ENCODE measurements at places on chromosomes 16 and 17.

DNA sequence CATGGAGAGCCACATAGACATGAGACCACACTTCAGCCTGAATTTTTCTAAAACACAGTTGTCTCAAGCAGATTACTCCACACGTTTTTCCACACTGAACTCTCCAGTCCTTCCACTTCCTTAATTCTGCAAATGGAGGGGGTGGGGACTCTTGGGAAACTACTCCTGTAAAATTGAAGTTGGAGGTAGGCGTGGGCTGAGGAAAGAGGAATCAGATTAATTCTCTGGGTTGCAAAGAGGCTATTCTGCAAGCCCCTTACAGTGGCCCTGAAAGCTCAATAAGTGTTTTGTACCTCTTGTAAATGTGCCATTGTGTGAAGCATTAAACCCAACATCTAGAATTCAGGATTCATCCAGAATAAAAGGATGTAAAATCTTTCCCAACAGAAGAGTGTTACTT is 9.6 kb downstream of the MARVELD3 start:
- DNase-seq, result no peak

DNA sequence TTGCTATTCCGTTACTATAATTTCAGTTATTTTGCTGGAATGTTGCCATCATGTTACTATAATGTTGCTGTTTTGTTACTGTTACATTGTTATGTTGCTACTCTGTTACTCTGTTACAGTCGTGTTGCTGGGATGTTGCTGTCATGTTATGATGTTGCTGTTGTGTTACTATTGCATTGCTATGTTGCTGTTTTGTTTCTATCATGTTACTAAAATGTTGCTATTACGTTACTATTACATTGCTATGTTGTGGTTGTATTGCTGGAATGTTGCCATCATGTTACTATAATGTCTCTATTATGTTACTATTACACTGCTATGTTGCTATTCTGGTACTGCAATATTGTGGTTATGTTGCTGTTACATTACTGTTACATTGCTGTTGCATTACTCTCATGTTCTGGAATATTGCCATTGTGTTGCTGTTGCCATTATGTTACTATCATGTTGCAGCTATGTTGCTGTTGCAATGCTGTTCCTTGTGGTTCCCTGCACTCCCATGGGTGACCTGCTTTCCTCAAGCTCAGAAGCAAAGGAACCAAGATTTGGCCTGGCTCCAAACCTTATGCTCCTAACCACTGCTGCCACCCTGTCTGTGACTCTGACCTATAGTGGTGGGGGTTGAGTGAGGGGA is 64.4 kb downstream of the ABCC6 start:
- DNase-seq, result no peak

GRCh38 chr16:25626172-25626571 is 65.6 kb upstream of the HS3ST4 start:
- no peak for DNase-seq

DNA sequence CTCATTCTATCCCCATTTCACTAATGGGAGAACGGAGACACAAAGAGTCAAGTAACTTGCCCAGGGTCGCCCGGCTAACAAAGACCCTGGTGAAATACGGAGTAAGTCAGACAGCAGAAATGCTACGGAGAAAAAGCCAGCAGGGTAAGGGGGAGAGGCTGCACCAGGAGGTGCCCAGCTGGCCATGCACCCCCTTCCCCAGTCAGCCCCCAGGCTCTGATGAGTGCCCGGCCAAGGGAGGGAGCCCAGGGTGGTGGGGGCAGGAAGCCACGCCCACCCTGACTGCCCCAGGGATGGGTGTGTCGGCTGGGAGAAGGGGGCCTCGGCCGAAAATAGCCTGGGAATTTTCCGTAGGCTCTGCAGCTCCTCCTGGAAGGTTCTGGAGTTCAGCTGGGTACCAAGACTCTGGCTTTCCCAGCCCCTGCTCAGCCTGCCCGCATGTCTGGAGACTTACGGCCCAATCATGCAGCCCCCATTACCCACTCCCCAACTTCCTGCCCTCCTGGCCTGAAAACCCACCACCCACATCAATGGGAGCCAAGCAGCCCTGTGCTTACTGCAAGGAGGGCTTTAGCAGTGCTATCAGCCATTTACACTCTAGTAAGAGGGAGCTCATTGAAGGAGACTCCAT is 4.2 kb downstream of the CARHSP1 start:
- no peak for DNase-seq

DNA sequence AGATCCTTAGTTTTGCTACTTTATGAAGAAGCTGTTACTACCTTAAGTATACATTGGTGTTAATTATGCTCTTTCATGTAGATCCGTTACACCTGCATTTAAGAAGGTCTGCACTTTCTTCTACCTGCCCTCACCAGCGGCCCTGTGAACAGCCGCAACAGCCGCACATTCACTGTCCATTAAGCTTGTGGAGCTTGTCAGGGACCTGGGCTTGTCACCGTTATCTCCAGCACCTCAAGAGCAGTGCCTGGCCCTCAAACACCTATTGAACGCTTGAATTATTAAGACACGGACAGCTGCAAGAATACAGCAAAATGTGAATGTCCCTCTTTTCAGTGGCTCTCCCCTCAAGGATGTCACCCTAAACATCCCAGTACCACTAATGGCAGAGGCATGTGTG is 3.0 kb upstream of the MXRA7 start:
- no peak for DNase-seq

GRCh38 chr16:53504665-53505064 is 1.7 kb upstream of the AKTIP start:
- DNase-seq, result no peak

- no peak for DNase-seq
These were observed 255.5 kb downstream of the CDH13 start for GRCh38 chr16:82882226-82882625.

DNA sequence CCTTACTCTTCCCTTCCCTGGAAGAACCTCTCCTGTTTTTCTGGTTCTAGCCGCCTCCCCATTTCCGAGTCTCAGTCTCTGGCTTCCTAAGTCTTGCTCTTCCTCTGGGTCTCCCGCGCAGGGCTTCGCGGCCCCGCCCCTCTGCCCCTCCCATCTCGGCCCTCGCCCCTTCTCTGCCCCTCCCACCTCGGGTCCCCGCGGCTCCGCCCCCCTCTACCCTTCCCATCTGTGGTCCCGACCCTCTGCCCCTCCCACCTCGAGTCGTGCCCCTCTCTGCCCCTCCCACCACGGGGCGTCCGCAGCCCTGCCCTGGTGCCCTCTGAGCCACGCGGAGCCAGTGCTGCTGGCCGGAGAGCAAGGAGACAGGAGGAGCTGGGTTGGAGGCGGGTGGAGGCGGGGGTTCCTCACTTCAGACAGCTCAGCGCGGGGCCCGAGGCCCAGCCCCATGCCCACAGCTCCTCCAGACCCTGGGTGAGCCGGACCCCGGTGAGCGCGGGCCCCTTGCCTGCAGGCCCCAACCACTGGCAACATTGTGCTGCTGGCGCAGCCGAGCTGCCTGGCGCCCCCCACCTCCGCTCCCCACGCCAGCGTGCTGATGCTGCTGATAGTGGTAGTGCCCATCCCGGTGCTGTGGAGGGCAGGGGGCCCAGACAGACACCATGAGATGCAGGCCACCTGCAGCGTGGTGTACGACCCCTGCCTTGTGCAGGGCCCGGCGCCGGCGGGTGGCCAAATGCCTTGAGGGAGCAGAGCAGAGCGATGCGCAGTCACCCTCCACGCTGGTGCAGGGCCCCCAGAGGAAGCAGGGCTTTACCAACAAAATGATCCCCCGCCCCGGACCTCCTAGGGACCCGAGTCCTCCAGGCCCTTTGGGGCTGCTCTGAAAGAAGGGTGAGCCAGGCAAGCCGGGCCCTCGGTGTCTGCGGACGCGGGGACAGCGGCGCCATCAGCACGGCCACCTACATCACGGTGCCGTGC is 2115.3 kb downstream of the TP53TG3F start:
- DNase-seq, result no peak

DNA sequence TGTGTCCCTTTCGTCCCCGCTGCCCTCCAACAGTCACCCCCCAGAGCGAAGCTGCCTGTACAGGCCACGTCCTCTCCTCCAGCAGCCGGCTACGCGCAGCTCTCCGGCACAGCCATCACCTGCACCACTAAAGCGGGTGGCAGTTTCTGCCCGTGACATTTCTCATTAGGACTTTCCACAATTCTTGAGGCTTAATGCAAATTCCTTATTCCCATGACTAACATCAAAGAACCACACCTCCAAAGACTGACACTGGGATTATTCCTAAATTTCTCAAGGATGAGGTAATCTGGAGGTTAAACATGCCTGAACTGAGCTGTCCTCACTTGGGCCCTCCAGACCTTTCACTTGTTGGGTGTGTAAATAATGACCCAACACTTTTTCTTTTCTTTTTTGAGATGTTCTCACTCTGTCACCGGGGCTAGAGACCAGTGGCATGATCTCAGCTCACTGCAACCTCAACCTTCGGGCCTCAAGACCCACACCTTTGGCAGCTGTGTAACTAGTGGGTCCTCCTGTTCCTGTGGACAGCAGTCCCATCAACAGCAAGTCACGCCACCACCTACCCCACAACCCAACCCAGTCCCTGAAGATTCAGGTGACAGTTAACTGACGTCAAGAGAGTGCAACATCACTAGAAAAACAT is 11.7 kb downstream of the ANKRD11 start:
- no peak for DNase-seq
